Dermis microvascular lymphatic vessel endothelial cell (primary cell): ENCODE measurements at places on chromosomes 3 and 15. TPM values are rescaled to one million over a fixed set of nuclear protein-coding genes. Genes with fewer than 3 reads are reported as not detected.

Gene SERINC4
- not detected in 2 replicates for total RNA-seq

Gene FAM43A
- total RNA-seq = 80.7 and 186 TPM in 2 replicates

DNA sequence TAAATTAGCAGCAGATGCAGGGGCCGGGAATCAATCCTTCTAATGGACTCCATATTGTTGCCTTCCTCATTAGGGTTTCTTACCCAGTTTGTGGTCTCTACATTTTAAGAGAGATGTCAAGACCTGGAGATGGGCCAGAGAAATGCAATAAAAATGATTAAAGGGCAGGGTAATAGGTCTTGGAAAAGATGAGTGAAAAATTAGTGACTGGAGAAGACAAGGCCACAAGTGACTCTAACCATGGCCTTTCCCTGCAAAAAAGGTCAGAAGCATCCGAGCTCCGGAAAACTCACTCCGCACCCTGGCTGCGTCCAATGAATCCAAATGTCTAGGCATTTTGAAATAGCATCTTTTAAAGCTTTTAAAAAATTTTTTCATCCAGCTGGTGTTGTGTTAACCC is 152.8 kb downstream of the ARRDC4 start:
- DNase-seq = no peak

DNA sequence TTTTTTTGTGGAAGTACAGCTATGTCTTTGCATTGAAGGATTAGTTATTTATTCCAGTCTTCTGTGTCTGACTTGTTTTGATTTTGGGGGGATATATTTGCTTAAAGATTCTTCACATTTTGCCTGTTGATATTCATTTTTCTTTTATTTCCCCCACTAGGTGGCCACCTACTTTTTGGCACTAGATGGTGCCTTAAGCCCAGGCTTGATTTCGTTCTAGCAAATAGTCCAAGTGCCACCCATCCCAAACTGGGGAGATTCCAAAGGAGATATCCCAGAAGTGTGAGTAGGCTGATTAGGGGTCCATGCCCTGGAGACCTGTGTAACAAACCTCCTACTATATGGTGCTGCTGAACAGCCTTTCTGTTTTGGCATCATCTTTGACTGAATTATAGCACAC is 80.0 kb upstream of the SPATA16 start:
- no peak for DNase-seq

GRCh38 chr15:34904527-34904926 is 65.0 kb downstream of the AQR start:
- no peak for DNase-seq

DNA sequence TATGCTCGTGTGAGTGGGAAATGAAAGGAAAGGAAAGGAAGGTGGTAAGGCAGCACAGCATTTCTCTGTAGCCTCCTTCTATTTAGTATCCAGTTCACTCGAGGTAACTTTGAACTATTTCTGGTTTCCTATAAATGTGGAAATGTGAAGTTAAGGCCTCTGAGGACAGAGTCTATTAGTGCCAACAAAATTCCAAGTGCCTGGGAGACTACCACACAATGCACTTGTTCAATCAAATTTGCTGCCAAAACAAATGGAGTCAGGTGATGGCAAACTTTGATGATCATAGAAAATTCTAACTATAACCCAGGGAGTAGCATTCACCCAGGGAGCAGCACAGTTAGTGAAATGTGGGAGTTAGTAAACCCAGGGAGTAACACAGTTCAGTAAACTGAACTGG is 155.1 kb downstream of the ALCAM start:
- DNase-seq = no peak

DNA sequence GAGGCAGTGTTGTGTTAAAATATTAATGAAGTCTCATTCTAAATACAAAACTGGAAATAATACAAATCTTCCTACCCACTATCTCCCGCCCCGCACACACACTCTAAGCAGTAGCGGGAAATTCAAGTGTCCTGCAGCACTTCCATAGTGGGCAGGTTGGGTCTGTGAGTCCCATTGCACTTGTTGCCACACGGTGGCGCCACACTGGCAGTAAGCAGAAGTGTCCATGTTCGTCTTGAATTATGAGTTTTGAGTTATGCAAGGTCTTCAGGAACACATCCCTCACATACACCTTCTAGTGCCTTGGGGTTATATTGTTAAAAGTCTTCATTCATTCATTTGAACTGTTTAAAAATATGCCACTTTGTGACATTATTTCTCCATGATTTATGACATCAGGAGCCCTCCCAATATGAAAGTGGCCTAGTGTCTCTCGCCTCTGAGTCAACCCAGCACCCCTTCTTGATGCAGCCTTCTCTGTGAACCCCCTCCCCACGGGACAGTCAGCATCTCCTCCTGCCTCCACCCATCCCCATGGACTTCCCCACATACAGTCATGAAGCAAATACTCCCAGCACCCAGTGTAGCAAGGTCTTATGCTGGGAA is 17.6 kb upstream of the CCDC174 start:
- peak; percentile 71 for DNase-seq

DNA sequence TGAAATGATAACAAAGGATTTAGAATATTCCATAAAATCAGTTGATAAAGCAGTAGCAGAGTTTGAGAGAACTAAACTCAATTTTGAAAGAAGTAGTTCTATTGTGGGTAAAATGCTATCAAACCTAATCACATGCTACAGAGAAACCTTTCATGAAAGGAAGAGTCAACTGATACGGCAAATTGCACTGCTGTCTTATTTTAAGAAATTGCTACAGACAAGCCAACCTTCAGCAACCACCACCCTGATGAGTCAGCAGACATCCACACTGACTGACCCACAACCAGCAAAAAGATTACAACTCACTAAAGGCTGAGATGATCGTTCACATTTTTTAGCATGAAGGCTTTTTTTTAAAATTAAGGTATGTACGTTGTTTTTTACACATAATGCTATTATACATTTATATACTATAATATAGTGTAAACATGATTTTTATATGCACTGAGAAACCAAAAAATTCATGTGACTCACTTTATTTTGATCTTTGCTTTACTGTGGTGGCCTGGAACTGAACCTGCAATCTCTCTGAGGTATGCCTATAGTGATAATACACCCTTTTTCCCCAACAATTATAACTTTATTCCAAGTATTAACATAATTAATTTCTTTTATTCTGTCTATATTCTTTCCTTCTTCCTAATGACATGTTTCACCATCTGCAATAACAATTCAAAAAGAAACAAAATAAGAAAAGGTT is 109.9 kb downstream of the TBC1D5 start:
- DNase-seq = peak; percentile 42

DNA sequence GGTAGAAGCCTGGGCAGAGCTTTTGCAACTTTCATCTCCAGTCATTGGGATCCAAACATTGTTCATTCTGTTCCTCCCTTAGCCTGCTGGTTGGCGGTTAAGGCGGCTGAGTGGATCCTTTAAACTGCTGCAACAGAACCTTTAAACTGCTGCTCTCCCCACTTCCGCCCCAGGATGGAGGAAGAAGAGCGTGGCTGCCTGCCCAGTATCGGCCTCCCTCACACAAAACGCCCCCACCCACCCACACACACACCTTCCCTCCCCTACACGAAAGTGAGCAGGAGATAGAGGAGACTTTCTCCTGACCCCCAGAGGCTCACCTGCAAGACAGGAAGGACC is 460 bp upstream of the ZMAT3 start:
- peak; percentile 22 for DNase-seq

DNA sequence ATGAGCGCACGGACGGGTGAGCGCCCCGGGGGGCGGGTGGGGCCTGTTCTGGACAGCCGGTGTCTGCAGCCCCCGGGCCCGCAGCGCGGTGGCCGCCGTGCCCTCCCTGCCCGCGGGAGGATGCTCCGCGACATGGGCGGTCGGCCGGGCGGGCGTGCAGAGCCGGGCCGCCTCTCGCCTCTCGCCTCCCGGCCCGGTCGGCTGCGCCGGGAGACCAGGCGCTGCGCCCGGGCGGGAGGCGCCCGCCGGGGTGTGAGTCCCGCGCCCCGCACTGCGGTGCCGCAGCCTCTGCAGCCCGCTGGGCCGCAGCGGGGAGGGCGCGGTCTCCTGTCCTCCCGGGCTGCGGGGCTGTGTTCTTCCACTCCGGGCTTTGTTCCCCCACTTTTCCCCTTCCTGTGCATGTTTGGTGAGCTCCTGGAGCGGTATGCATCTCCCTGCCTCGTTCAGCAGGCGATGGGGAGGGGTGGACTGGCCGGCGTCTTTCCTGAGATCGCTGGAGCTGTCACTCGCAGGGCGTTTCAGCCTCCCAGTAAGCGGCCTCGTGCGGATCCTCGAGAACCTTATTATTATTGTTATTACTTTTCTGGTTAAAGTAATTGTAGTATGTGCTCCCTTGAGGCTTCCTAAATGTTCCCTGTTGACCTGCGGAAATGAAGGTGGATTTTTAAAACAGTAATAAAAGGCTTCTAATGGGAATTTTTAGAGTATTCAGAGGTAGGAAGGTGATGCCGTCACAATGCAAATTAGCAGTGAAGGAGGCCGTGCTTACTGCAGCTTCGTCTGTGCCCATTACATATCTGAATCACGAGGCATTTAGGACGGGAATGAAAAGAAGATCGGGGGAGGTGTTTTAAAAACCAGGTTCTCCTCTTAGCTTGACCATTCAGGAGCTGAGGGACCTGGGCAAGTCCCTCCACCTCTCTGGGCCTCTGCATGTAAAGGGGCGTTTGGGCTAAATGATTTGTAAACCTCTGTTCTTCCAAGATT is 593 bp downstream of the TMOD2 start:
- no peak for DNase-seq

DNA sequence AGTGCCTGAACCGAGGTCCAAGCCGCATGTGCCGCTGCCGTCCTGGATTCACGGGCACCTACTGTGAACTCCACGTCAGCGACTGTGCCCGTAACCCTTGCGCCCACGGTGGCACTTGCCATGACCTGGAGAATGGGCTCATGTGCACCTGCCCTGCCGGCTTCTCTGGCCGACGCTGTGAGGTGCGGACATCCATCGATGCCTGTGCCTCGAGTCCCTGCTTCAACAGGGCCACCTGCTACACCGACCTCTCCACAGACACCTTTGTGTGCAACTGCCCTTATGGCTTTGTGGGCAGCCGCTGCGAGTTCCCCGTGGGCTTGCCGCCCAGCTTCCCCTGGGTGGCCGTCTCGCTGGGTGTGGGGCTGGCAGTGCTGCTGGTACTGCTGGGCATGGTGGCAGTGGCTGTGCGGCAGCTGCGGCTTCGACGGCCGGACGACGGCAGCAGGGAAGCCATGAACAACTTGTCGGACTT is 7.1 kb downstream of the DLL4 start:
- no peak for DNase-seq

DNA sequence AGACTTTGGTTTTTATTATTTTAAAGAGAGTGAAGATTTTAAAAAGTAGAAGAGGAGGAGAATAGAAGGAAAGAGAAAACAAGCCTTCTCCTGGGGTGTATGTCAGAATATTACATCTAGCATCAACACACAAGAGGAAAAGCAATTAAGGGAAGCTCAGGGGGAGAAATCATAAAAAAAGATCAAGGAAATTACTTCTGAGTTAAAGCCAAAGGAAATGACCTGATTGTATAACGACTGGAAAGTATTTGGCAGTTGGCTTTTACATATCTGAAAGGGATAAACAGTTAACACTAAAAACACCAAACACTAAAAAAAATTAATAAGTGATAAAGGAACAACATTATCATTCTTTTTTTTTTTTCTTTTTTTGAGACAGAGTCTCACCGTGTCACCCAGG is 58.4 kb downstream of the CPNE4 start:
- DNase-seq = no peak

DNA sequence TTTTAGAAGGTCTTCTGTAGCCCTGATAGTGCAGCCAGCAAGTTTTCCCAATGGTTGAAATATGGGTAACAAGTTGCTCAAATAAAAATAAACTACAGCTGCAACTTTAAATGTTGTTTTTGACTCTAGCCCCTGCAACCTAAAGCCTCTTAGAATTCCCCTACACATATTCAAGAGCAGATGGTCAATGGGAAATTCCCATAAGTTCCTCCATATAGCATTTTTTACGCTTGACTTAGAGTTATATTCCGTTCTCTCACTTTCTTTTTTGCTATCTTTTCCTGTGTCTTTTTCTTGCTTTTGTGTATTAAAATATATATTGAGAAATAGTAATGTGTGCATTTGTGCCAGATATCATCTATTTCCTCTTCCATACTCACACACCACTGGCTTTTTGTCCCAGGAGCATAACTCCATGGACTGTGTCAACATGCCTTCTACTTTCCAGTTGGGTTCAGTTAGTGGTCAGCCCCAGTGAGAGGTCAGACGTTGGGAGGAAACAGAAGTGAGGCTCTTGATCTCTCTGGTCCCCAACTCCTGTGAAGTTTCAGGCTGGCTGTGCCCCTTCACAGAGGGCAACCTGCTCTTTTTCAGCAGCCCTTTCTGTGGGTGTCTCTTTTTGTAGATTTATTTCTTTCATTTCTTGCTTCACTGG is 63.3 kb upstream of the TP63 start:
- no peak for DNase-seq
